Left kidney (tissue), 8 donors: ENCODE measurements at places on chromosomes 5 and 9. TPM values are rescaled to one million over a fixed set of nuclear protein-coding genes. Genes with fewer than 3 reads are reported as not detected.

LEAP2 gene
- polyA plus RNA-seq, result 8.7 TPM

OMD gene
- 0.62 TPM for polyA plus RNA-seq

SPINK4 gene
- not detected for polyA plus RNA-seq

LIX1 gene
- 4.9 TPM for polyA plus RNA-seq

MYO10 gene
- 43.8 TPM for polyA plus RNA-seq

SPATA31A3 gene
- polyA plus RNA-seq, result not detected

N4BP3 gene
- polyA plus RNA-seq, result 3.4 TPM

RASGRF2 gene
- 2.3 TPM for polyA plus RNA-seq

TCERG1 gene
- 184 TPM for polyA plus RNA-seq

TRAF1 gene
- polyA plus RNA-seq, result 7.1 TPM

LCN9 gene
- not detected for polyA plus RNA-seq

GLDC gene
- 22.4 TPM for polyA plus RNA-seq

ECSCR gene
- 21.9 TPM for polyA plus RNA-seq

TMEM171 gene
- polyA plus RNA-seq, result 5.2 TPM

MARCOL gene
- polyA plus RNA-seq, result not detected

SURF2 gene
- polyA plus RNA-seq, result 17.7 TPM

LRRC14B gene
- polyA plus RNA-seq, result not detected

GRM6 gene
- 1.9 TPM for polyA plus RNA-seq

IL4 gene
- polyA plus RNA-seq, result 0.57 TPM

DBH gene
- 0.90 TPM for polyA plus RNA-seq

KIAA0825 gene
- polyA plus RNA-seq, result 5.2 TPM

HRH2 gene
- polyA plus RNA-seq, result 2.6 TPM

MIGA2 gene
- polyA plus RNA-seq, result 18.8 TPM

CLIC3 gene
- not detected for polyA plus RNA-seq

FOXD4 gene
- polyA plus RNA-seq, result 0.62 TPM

PRDM9 gene
- polyA plus RNA-seq, result 0.15 TPM

LOX gene
- 40.5 TPM for polyA plus RNA-seq
